ENCODE measurements at places on chromosomes 3 and 15. TPM values are rescaled to one million over a fixed set of nuclear protein-coding genes. Genes with fewer than 3 reads are reported as not detected.

- DNase-seq, result no peak
These were observed 58.0 kb downstream of the ABTB1 start for GRCh38 chr3:127730666-127731295.

The UTS2B gene
- not detected for total RNA-seq

DNA sequence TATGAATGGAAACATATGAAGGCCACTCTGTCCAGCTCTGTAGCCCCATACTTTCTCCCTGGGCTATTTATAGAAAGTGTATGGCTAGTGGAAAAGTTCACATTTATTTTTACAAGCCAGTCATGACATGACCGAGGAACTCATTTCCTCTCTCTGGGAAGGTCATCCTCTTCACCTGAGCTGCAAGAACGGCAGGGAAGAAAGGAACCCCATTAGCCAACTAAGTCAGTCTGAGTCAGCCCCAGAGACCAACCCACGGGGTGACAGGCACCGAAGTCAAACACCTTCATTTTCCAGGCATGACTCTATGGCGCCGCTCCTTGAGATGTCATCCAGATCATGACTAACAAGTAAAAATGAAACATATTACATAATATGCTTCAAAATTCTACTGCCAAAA is 4.8 kb downstream of the PAQR9 start:
- DNase-seq, result no peak

The POU1F1 gene
- not detected for total RNA-seq

DNA sequence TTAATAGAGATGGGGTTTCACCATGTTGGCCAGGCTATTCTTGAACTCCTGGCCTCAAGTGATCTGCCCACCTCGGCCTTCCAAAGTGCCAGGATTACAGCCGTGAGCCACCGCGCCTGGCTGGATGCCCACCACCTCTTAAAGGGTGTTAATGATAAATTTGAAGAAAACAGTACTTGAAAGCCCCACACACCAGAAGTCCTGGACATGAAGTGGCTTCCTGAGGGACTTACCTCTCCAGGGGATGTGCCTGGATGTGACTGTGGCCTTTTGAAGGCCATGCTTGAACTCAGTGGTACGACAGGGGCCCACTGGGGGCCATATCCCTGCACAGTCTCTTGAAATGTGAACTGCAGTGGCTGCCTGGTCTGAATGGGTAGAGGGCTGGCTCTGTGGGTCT is 18.2 kb downstream of the IRAK2 start:
- DNase-seq, result no peak

GRCh38 chr3:194221336-194221735 is 85.4 kb downstream of the HES1 start:
- no peak for DNase-seq

GRCh38 chr3:64143409-64144130 is 81.7 kb downstream of the PRICKLE2 start:
- no peak for DNase-seq

- DNase-seq, result no peak
These were observed 44.5 kb downstream of the CTDSPL2 start for GRCh38 chr15:44471885-44472455.

The GPR27 gene
- total RNA-seq, result 13.8 TPM

The CAV3 gene
- not detected for total RNA-seq

GRCh38 chr15:55770806-55771205 is 27.9 kb upstream of the PRTG start:
- no peak for DNase-seq

DNA sequence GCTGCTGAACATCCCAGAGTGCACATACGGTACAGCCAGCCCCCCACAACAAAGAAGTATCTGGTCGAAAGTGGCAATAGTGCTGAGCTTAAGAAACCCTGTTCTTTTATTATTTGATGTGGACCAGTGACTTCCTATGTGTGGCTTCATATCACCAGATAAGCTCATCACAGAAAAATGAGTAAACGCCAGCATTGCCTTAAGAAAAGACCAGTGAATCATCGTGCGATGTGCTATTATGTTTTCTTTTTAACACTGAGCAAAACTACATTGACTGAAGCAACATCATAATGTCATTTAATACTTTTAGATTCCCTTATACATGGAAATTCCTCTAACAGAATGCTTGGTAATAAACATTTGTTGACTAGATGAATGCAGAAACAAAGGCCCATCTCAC is 45.2 kb upstream of the ARRDC4 start:
- no peak for DNase-seq

DNA sequence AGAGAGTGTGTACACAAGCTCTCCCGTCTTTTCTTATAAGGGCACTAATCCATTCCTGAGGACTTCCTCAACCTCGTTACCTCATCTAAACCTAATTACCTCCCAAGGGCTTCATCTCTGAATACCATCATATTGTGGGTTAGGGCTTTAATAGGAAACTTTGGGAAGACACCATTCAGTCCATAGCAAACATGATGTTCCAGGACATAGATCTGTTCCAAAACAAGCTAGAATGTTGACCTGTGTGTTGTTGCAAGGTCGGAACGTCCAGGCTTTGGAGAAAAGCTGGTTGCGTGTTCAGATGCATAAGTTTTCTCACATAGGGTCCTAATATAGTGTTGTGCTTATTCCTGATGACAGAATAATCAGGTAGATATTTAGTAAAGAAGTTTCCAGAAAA is 9.7 kb upstream of the TMEM87A start:
- DNase-seq, result no peak

DNA sequence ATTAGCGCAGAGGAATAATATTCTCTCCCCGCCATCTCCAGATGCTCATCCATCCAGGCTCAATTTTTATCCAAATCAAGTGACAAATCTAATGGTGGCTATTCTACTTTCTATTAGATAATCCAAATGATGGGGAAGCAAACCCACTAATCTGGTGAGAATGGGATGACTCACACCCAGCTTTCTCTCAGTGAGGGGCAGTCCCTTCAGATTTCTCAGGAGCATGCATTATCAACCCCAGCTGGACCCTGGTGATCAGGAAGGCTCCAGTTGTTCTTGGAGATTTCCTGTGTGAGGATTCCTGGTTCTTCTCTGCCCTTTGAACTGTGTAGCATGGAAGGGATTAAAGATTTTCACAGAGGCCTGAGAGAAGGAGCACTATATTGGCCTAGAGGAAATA is 358.0 kb downstream of the WDR72 start:
- no peak for DNase-seq

The CCDC9B gene
- total RNA-seq, result 0.78 TPM

The EFCC1 gene
- total RNA-seq, result 0.37 TPM

The HACL1 gene
- total RNA-seq, result 46.0 TPM

GRCh38 chr15:55782901-55783300 is 39.9 kb upstream of the PRTG start:
- no peak for DNase-seq

The SYNPR gene
- total RNA-seq, result 0.54 TPM

DNA sequence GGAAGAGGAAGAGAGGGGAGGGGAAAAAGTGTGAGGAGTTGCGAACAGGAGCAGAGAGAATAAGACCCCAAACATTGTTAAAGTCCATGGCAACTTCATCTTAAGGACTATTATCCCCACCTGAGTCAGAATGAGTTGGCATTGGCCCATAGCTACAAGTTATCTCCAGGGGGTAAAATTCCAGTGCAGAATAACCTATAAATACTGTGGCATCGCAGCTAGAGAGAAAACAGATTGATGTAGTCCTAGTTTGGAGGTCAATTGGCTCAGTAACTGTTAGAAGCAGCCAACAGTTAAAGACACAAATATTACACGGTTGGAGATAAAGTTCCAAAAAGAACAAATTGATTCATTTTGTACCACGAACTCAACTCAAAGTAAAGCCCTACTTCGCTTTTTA is 313.9 kb upstream of the CCDC54 start:
- no peak for DNase-seq
